Endothelial cell (in vitro differentiated cells): ENCODE measurements at places on chromosomes 11 and 22.

- peak; percentile 81 for DNase-seq
Measured at GRCh38 chr11:67640021-67640757, 626 bp upstream of the TBX10 start.

DNA sequence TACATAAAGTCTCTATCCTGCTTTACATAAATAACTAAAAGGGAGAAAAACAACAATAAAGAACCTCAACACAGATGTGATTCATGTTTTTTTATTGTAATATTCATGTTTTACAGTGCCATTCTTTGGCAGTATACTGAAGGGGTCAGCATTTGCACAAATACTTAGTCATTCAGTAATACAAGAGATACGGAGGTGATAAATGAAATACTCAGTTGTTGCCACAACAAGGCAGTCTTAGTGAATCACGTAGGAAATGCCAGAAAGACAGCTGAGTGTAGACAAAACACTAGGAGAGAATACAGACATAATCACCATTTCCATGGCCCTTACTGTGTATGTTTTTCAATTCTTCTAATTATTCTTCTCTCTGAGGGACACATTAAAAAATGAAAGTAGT lies 910.4 kb downstream of the METTL15 start:
- no peak for DNase-seq

- no peak for DNase-seq
Measured at GRCh38 chr11:18063125-18063524, 17.1 kb upstream of the TPH1 start.

DNA sequence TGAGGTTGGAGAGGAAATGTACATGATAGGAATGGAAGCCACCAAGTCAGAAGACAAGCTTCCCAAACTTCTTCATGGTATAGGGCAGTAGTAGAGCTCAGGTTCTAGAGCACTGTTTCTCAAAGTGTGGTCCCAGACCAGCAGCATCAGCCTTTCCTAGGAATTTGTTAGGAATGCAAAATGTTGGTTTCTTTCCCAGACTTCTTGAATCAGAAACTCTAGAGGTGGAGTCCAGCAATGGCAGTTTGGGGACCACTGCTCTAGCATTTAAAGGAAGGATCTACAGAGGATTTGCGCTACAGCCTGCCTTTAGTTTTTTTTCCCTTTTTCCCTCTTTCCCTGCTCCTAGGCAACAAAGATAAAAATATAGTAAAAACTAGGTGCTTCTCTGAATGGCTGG lies 17.0 kb upstream of the MMP12 start:
- no peak for DNase-seq

GRCh38 chr11:34305780-34306179 lies 52.0 kb downstream of the ABTB2 start:
- no peak for DNase-seq

- DNase-seq, result no peak
Measured at GRCh38 chr11:119346605-119347004, at the start of gene MFRP. TSS of gene MFRP (minus strand) at chr11:119346705. CDS start at chr11:119346513, 192 bp downstream.

DNA sequence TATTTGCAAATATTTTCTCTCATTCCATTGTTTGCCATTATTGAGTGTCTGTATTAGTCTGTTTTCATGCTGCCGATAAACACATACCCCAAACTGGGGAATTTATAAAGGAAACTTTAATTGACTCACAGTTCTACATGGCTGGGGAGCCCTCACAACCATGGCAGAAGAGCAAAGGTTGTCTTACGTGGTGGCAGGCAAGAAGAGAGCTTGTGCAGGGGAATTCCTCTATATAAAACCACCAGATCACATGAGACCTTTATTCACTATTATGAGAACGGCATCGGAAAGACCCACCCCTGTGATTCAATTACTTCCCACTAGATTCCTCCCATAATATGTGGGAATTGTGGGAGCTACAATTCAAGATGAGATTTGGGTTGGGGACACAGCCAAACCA lies 10.2 kb downstream of the RASSF10 start:
- no peak for DNase-seq

GRCh38 chr11:17280494-17281127 lies 4.1 kb downstream of the NUCB2 start:
- no peak for DNase-seq

DNA sequence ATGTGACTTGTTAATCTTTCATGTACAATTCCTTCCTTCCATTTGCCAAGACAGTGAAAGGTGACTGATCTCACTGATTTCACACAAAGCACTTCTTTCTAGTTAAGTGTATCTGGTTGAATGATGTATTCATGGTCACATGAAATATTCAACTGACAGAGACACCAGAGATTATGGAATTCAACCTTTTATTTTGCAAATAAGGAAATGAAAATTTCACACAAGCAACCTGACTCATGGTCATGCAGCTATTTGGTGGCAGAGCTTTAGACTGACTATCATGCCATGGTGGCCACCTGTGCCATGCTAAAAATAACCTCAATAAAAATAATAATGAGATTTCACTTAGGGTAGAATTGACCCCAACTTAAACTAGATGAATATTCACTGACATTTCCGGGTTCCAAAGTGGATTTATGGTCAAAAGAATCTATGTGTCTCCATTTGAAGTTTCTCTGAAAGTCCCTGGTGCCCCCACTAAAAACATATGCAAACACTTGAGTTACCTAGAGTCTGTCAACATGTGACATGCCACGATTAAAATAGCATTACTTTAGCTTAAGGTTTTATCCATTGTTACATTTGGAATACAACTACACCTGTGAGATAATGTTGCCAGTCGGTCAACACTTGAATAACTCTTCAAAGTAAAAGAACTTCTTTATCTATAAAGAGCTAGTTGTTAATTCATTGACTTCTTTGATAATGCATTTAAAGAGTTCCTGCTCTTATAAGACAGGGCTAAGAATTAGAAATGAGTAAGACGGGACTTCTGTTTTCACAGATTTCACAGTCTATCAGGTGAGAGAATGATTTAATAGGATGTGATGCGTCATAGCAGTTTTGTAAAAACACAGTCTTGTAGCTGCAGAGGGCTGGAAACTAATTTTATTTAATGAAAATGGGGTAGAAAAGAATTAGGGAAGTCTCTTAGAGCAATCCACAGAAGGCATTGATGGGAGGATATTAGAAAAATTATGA lies 94.6 kb upstream of the OR9G4 start:
- no peak for DNase-seq

GRCh38 chr22:27372969-27373670 lies 428.4 kb downstream of the MN1 start:
- peak; percentile 85 for DNase-seq

GRCh38 chr11:62020661-62021060 lies 53.2 kb upstream of the FTH1 start:
- DNase-seq, result no peak

- DNase-seq, result no peak
Measured at GRCh38 chr11:78499971-78500370, 74.7 kb downstream of the NARS2 start.

DNA sequence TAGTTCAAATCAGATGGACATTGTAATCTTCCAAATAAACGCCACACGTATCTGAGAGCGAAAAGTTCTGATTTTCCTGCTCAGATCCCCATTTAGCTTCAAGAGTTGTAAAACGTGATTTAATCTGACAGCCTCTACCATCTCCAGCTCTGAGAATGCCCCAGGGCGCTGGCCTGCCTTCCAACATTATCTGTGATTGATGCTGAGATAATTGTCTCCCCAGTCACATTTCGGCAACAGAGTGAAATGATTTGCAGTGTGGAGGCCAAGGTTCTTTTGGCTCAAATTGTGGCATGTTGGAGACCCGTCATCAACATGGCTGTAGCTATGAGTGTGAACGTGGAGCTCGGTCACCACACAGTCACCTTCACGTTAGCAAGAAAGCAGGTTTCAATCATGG lies 283.4 kb downstream of the BRD1 start:
- no peak for DNase-seq

DNA sequence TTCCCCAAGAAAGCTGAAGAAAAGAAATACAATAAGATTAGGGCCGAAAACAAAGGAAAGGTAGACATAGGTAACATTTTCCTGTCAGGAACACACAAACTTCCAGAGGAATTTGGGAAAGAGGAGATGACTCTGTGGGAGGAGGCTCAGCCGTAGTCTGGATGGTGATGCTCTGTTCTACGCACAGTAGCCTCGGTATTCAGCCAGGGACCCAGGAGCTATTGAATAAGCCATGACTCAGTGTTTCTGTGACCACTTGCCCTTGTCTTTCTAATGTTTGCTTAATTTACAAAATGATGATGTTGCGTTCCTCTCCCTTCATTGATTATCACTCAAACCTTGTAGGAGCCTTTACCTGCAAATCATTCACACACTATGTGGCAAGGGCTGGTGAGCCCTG lies 745.0 kb downstream of the NTM start:
- DNase-seq, result no peak

- DNase-seq, result no peak
Measured at GRCh38 chr11:126375726-126376125, 20.2 kb downstream of the ST3GAL4 start.

GRCh38 chr22:47552024-47552423 lies 789.6 kb downstream of the TBC1D22A start:
- no peak for DNase-seq

DNA sequence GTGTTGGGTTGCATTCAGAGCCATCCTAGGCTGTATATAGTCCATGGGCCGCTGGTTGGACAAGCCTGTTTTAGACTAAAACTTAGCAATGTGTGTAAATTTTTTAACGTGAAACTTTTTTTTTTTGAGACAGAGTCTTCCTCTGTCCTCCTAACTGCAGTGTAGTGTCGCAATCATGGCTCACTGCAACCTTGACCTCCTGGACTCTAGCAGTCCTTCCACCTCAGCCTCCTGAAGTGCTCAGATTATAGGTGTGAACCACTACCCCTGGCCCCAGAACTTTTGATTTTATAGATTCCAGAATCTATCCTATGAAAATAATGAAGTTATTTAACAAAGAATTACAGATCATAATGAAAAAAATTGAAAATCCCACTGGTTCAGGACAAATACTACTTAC lies 29.9 kb upstream of the PANX2 start:
- DNase-seq, result no peak

DNA sequence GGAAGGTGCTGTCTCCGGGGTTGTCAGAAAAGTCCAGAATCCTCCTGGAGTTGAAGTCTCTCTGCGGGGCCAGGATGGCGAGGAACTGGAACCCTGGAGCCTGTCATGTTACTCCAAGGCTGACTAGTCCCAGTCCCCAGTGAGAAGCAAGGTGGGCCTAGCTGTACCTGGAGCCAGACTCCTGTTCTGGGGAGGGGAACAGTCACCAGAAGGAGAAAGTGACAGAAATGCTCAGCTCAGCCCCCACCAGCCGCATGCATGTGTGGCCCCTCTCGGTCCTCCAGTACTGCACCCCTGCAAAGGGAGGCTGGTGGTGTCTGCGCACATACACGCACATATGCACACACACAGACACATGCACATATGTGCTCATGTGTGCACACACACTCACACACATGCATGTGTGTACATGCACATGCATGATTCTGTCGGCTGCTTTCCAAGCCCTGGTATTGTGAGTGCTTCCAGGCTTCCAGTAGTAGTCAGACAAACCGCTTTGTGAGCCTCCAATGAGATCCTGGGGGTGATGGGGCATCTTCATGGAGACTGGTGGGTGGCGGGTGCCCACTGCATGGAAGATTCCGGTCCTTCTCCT lies 54.3 kb downstream of the RTL6 start:
- DNase-seq, result no peak

GRCh38 chr22:49970528-49971231 lies 10.1 kb downstream of the PIM3 start:
- DNase-seq, result peak; percentile 53

DNA sequence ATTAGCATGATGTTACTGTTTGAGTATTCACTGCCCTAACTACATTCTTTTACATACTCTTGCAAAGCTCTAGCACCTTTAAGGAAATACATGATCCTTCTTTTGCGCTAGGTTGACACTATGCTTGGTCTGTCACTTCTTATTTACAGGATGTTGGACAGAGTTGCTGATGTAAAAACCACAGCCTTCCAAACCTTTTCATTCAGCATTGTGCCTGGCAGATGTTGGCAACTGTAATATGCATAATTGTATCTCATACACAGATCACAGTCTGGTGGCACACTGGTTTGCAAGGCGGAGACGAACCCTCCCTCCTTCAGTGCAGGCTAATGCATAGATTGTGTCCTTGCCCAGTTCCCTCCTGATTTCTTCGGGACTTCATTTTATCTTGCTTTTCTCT lies 224.1 kb downstream of the SNX19 start:
- no peak for DNase-seq

DNA sequence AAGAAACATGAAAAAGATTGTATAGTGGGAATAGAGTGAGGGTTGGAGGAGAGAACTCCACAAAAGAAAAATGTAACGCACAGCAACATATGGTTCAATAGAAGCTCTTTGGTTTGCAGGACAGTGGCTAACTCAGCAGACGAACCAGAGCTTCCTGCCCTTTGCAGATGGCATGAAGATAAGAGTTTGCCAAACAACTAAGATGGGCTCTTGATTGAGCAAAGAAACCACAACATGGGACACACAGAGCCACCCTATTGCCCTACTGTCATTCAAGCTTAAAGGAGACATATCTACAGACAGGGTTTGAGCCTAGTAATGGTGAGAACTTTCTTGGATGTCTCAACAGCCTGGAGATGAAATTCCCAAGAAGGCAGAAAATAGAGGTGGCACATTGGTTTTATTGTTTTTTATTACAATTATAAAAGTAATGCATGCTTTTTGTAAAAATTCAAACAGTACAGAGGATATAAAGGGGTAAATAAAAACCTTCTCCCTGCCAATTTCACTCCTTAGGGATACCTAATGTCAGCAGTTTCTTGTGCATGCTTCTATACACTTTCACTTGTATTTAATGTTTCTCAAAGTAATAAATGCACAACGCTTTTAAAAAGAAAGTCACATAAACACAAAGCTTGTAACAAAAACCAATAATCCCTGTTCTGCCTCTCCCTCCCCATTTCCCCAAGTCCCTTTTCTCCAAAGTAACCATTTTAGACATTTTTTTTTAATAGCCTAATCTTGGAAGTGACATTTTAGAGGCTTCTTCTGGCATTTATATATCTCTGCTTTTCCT lies 63.7 kb downstream of the COPB1 start:
- no peak for DNase-seq

DNA sequence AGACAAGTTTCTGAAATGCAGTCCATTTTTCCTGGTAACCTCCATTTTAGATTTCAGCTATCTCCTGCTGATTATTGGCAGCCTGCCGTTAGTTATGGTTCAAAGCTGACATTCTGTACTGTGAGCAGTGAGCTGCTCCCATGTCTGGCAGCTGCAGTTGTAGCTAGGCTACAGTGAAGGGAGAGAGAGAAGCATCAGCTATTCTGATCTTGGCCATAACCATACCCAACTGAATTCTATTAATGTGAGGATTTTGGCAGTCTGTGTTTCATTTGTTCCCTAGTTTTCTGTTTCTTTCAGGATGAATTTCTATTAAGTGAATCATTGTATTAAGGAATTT lies 33.4 kb downstream of the SIK2 start:
- no peak for DNase-seq
